ENCODE measurements at places on chromosomes 3 and 15.
A peak's percentile ranks its signal among the peaks of the same experiment; 100 is the strongest.

DNA sequence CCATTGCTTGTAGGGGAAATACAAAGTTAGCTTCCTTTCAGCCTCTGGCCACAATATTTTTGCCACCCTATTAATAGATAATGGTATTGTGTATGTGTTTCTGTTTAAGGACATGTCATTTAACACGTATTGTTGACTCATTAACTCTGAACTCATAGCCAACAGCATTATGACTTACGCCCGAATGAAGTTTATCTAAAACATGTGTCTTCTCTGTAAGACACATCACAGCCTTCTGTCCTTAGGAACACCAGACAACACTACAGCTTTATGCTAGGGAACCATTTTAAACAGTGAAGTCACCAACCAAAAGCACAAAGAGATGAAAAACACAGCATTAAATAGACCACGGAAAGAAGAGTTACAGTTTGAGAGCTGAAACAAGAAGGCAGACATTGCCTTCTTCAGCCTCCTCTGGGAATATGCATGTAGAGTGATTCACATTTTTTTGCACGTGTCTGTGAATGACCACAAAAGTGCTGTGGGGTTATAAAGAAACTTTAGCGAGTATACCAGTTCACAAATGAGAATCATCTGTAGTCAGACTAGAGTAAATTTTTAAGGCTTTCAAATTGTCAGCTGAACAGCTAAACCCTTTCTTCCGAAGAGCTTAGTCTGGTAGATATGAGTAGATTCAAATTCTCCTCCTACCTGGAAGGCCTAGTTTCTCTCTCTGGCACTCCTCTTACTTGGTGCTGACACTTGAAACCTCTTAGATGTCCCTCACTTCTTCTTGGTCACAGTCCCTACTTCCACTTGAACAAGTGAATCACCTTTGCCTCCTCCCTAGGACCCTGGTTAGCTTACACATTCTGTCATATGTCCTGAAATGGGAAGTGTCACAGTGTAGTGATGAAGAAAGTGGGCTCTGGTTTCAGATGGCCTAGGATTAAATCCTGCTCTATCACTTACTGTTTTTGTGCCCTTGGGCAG is 32.2 kb downstream of the MCTP2 start:
- H3K4me3 ChIP-seq: no peak overlapping the region
- H3K27me3 ChIP-seq: no peaks in the 10 kb centered on the region
- H3K4me1 ChIP-seq: no peaks in the 10 kb centered on the region
- no peak for DNase-seq
- H3K27ac ChIP-seq: no peak overlapping the region

DNA sequence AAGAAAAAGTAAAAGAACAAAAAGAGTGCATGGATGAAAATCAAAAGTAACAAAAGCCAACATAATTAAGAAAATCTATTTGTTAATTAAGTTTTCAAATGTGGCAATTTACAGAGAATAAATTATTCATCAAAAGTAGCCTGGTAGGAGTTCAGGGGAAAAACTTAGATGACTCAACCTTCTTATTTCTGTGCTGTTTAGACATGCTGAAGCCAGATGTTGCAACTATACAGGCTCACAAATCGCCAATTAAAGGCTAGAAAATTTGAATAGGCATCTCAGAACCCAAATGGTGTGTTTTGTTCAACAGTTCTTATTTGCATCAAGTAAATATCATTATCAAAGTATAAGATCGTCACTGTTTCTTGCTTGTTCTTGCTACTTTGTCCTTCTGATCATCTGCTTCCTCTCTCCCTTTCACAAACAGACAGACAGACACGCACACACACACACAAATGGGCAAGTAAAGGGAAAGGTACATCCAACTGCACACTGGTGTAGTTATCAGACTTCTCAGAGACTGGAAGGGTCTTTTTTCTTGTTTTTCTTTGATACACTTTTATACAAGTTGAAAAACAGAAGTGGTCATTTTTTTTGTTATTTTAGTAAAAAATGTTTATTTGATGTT is 572.2 kb downstream of the MECOM start:
- DNase-seq: no peak
- H3K4me3 ChIP-seq: no peak overlapping the region
- no peaks in the 10 kb centered on the region for H3K4me1 ChIP-seq
- peaks cover 5% of the 10 kb centered on the region for H3K36me3 ChIP-seq
- H3K27ac ChIP-seq: no peak overlapping the region
- no peaks in the 10 kb centered on the region for H3K27me3 ChIP-seq

DNA sequence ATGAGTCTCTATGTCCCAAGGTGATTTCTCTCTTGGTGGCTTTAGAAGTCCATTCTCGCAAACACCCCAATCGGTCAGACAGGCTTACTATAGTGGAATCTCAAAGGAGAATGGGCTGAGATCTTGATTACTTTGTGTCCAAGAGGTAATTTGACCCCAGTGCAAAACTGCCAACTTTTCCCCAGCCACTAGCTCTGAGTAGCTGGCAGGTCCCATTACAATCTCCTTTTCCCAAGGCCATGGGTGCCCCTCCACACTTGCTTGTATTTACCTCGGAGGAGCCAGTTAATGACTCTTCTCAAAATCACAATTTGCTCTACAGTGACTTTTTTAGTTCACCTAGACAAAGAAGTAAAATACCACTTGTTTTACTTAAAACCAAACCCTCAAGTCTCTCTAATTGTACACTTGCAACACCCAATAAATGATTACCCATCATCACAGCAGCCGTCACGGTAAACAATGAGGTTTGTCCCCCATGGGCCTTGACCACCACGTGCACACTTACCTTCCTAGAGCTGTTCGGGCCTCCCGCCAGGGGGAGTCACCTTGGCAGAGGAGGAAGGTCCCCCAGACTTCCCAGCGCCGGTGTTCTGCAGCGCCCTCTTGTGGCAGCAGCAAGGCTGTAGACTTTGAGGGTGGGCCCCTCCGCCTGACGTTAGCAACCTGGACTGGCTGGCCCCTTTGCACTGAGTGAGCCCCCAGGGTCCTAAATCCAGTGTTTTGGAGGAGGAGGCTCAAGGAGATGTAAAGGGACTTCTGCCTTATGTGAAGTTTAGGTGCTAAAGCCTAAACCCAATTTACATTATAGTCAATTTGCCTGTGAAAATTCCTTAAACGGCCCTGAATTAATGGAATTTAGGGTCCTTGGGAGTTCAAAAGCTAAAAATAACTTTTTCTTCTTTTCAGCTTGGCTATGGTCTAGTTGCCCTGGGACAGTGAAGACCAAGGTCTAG is 18.7 kb upstream of the HDAC11 start:
- no peaks in the 10 kb centered on the region for H3K27me3 ChIP-seq
- H3K4me3 ChIP-seq: no peak overlapping the region
- peak; percentile 85 for DNase-seq
- H3K36me3 ChIP-seq: no peaks in the 10 kb centered on the region

DNA sequence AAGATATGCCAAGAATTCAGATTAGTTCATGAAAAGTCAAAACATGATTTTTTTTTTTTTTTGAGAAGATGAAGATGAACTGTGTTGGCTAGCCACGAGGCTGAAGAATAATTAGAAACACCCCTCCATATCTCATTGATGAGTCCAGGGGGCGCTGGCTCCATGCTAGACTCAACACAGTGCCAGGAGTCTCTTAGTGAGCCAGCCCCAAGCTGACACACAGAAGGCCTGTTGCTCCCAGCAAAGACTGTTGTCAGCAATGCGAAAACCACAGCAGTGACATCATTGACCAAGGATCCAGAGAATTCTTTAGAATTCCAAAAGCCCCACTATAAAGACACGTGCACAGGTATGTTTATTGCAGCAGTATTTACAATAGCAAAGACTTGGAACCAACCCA is 185.2 kb downstream of the ANXA2 start:
- no peak for DNase-seq
- no peaks in the 10 kb centered on the region for H3K27me3 ChIP-seq
- no peak overlapping the region for H3K4me3 ChIP-seq
- H3K4me1 ChIP-seq: no peaks in the 10 kb centered on the region

DNA sequence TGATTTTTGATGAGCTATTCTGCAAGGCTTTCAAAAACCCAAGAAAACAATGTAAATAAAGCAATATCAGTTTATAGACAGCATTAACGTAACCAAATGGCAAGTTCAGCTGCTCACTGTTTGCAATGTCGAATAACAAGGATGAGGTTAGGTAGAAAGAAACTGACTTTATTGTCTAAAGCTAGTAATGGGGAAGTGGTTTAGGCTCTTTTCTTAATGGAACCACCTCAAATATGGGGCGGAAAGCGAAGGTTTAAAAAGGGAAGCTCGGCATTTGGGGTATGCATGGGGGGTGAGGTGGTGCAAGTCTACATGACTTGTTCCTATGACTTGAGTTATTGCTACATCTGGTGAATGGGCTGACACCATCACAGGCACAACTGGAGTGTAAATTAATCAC is 1060.2 kb downstream of the NSUN3 start:
- no peak for DNase-seq
- no peak overlapping the region for H3K27ac ChIP-seq
- no peak overlapping the region for H3K4me3 ChIP-seq
- no peaks in the 10 kb centered on the region for H3K36me3 ChIP-seq

GRCh38 chr3:51997935-51998596 is 2.4 kb upstream of the RPL29 start:
- H3K27me3 ChIP-seq: no peaks in the 10 kb centered on the region
- H3K4me3 ChIP-seq: no peak overlapping the region
- H3K36me3 ChIP-seq: peaks cover 8% of the 10 kb centered on the region
- no peak overlapping the region for H3K27ac ChIP-seq
- peaks cover 18% of the 10 kb centered on the region for H3K4me1 ChIP-seq
- no peak for DNase-seq

GRCh38 chr3:195597848-195598247 is 14.1 kb upstream of the APOD start:
- no peaks in the 10 kb centered on the region for H3K27me3 ChIP-seq
- DNase-seq: no peak
- H3K27ac ChIP-seq: no peak overlapping the region
- no peaks in the 10 kb centered on the region for H3K36me3 ChIP-seq
- H3K4me1 ChIP-seq: no peaks in the 10 kb centered on the region

All from kidney (tissue), 22 donors.